ENCODE measurements at places on chromosomes 13 and 19.

DNA sequence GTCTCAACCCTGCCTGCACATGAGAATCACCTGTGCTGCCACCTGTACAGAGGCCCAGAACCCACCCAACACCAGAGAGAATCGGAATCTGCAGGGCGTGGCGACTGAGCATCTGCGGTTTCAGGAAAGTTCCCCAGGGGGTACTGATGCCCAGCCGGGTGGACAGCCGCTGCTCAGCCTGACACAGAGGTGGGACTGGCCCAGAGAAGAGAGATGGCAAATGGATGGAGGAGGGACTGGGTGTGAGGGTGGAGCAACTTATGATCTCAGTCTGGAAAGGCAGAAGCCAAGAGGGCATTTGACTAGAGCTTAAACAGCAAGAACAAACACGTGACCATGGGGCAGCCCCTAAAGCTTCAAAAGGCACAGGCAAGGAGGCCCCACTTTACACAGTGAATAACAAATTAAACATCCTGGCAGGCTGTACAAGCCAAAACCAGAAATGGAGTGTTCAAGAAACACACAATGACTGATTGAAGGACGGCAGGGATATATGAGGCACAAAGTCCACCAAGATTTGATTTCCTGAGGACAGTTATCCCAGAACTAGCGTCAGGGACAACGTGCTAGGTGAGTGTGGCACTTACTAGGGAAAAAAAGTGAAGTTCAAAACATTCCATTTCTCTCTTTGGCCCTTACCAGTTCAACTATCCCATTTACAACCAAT, 3.1 kb downstream of the RANBP3 start:
- no peak for DNase-seq

DNA sequence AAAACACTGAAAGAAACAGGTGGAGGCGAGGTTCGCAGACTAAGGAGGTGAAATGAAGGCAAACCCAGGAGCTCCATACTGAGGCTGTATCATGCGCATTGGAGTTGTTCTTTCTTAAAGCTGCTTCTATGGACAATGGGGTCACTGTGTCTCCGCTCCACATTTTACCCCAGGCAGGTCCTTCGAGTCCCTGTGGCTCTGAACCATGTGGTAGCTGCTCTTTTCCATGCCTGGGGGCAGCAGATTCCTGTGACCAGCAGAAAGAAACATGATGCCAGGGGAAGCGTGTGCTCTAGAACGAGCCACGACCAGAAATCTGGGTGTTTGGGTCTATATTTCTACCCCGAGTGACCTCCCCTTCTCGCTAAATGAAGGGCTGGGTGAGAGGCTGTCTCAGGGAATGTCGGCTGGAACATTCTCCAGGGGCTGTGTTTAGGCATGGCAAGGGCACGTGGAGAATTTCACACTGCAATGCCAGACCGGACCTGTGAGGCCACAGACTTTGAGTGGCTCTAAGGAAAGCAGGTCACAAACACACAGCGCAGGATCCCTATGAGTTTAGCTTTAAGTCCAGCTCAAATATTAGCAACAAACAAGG, 95.7 kb upstream of the IRS2 start:
- DNase-seq: no peak

- DNase-seq: peak; percentile 65
Observed at GRCh38 chr19:40284501-40285352, at the start of gene AKT2. TSS of gene AKT2 (minus strand) at chr19:40285345. CDS start at chr19:40265267, 20,078 bp downstream.

DNA sequence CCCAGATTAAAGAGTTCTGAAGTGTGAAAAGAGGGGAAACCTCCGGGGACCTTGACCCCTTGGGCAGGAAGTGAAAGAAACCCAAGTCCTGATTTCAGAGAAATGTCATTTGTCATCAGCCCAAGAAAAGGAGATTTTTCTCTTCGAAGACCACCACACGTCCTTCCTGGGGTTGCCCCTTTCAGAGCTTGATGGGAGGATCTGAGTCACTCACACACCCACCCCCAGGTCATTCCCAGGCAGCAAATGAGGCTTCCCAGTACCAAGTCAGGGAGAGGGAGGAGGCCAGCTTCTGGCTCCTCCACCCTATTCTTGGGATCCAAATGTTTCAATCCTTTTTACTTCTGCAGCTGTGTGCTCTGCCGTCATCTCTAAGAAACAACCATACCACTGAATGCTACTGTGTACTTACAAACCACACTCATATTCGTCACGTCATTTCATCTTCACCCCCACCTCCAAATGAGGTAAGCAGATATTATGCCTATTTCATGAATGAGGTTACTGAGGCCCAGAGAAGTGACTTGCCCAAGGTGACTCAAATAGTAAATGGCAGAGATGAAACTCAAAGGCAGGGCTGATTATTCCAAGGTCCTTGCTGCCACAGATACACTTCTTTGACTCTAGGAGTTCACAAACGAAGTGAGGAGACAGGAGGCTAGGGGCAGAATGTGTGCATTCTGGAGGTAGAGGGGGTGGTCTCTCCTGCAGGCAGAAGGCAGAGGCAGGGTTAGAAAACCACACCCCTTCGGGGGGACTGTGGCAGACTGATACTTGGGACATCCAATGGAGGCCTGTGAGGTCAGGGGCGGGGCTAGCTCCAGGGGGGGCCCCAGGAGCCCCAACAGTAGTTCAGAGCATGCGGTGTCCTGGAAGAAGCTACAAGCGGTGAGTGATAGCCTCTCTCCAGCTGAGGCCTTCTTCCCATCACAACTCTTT, 5.0 kb upstream of the KMT2B start:
- no peak for DNase-seq

DNA sequence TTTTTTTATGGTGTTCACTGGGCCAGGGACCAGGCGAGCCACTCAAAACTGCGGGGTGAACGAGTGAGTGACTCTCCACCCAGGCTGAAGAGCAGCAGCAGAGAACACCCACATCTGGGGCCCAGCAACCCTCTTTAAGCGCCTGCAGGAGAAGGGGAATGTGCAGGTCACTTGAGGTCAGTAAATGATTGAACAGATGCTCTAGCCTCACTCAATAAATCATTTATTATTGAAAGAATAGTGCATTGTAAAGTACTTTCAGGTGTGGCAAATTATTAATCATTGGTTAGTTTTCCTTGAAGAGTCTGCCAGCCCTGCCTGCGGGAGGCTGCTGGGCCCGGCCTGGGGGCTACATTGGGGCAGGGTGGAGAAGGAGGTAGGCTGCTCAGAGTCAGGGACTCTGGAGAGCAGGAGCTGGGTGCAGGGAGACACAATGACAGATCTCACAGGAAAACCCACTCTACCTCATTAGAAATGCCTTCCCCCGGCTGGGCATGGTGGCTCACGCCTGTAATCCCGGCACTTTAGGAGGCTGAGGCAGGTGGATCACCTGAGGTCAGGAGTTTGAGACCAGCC, 42.5 kb downstream of the ABCC4 start:
- no peak for DNase-seq

DNA sequence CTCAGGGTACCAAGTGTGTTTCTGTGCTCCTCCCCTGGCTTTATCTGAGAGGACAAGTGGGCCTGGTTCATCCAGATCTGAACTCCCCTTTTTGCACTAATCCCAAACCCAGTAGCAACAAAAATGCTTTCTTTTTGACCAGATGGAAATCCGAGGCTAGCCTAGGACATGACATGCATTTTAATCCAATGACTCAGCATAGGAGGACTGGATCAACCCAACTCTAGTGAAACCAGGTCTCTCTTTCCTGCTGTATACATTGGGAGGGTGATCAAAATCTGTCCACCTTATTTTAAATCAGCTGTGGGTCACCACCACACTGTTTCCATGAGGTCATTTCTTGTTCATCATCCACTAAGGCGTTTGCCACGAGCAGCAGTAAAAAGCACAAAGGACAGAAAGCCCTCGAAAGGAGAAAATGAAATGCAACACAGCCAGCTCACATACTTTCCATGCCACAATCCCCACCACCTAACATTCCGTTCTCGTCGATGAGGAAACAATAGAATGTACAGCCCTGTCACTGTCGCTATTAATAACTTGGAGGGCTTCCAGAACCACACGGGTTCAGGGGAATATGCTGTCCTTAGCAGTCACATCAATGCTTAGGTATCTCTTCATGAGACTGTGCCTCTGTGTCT, 543.0 kb downstream of the IRS2 start:
- DNase-seq: no peak

GRCh38 chr19:964761-965694, 19.1 kb upstream of the WDR18 start:
- DNase-seq: no peak

GRCh38 chr19:5001615-5002014, 32.7 kb downstream of the KDM4B start:
- DNase-seq: peak; percentile 34

GRCh38 chr19:397321-397720, 11.6 kb downstream of the C2CD4C start:
- DNase-seq: no peak

DNA sequence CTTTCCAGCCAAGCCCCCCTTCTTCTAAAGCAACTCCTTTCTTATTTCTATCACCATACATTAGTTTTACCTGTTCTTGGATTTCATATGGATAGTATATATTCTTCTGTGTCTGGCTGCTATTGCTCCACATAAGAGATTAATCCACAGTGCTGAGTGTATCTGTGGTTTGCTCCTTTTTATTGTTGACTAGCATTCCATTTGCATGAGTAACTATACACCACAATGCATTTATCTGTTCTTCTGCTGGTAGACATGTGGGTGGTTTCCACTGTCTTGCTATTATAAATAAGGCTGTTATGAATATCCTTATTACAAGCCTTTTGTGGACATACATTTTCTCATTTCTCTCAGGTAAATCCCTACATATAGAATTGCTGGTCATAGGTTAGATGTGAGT, 138.2 kb downstream of the SLC7A1 start:
- no peak for DNase-seq

- DNase-seq: peak; percentile 23
Observed at GRCh38 chr19:46861691-46862502, 1.1 kb downstream of the ARHGAP35 start.

DNA sequence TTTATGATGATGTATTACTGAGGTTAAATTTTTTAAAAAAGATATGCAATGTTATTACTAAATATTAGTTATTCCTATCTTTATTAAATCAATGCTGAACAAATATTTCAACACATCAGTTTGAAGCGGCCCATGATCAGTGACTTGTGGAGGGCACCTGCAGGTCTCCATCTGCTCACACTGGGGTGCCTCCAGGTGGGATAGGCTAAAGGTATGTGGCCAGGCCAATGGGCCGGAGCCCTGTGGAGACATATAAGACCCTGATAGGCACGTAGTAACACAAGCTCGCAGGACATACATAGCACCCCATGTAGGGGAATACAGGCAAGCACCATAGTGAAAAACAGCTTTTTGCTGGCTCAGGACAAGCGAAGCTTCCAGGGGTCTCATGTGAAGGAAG, 469.8 kb downstream of the ZNF536 start:
- no peak for DNase-seq

GRCh38 chr13:61084988-61085387, 330.7 kb downstream of the PCDH20 start:
- DNase-seq: no peak

GRCh38 chr19:14361824-14362223, 19.4 kb upstream of the ADGRE5 start:
- DNase-seq: peak; percentile 34

DNA sequence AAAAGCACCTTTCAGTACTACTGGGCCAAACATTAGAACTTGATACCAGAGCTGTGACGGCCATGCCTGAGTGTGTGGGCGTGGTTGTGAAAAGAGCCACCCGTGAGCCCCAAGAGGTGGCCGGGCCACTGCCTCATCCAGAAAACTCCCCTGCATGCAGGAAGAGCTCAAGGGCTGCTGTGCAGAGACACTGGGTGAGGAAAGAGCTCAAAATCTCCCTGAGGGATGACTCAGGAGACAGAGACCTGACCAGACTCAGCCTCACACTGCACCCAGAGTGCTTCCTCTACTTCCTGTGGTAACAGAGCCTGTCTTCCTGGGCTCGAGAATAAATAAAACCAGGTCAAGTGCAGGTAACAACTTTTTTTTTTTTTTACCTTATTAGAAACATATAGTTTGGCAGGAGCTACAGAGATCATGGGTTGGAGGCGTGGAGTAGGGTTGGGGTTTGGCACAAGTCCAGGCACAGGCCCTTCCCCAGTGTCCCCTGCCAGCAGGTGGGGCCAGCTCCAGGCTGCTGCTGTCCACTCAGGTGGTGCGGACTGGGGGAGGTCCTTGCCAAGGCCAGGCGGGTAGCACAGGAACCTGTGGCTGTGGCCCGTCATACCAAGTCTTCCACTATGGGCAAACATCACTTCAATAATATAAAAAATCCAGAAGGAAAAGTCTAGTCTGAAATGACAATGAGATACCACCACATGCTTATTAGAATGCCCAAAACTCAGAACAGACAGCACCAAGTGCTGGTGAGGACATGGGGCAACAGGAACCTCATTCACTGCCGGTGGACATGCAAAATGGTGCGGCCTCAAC, 25.5 kb downstream of the ELL start:
- peak; percentile 96 for DNase-seq

GRCh38 chr19:28705008-28705407, 507.9 kb downstream of the UQCRFS1 start:
- DNase-seq: no peak

- DNase-seq: no peak
Observed at GRCh38 chr13:40552895-40553294, 113.5 kb downstream of the FOXO1 start.
